ENCODE measurements at places on chromosomes 16 and 17. TPM values are rescaled to one million over a fixed set of nuclear protein-coding genes. Genes with fewer than 3 reads are reported as not detected.

DNA sequence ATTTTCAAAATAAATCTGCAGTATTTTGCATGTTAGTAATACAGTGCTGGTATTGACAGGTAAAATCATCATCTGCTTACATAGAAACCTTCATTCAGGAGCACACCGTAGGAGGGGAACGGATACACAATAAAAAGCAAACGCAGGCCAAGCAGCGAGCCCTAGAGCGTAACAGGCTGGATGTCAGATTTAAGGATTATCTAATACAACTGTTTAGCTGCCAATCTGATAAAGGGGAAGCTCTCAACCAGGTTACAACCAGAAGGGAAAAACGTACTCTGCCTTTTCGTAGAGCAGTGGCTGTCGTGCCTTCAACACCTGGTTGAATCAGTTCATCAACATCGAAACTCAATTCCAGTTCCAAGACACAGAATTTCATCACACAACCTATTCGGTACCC lies 16.4 kb upstream of the CUEDC1 start:
- H3K4me1 ChIP-seq = peaks cover 6% of the 10 kb centered on the region
- H3K27ac ChIP-seq = no peak overlapping the region
- H3K4me3 ChIP-seq = no peak overlapping the region
- no peak for DNase-seq
- H3K27me3 ChIP-seq = no peaks in the 10 kb centered on the region

- H3K36me3 ChIP-seq = no peaks in the 10 kb centered on the region
- H3K27me3 ChIP-seq = peaks cover 49% of the 10 kb centered on the region
- H3K4me3 ChIP-seq = no peak overlapping the region
- no peak overlapping the region for H3K27ac ChIP-seq
These were observed 17.7 kb downstream of the HOXB1 start for GRCh38 chr17:48513097-48513496.

DNA sequence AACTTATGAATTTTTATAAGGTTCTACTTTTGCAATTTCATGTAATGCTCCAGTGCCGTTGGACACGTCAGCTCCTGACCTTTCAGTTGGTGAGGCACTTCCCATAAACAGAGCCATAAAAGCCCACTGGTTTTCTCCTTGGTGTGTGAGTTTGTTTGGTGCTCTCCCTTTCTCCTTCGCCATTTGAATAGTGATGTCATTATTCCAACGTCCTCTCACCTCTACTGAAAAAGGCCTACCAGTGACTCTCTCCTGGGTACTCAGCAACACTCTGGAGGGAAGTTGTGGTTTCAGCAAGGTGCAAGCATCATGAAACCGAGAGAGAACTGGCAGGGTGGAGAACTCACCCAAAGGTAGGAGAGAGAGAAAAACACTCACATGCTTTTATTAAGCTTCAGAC lies 29.6 kb upstream of the HNF1B start:
- no peak overlapping the region for H3K4me3 ChIP-seq
- no peaks in the 10 kb centered on the region for H3K4me1 ChIP-seq
- no peak overlapping the region for H3K27ac ChIP-seq
- DNase-seq = no peak

DNA sequence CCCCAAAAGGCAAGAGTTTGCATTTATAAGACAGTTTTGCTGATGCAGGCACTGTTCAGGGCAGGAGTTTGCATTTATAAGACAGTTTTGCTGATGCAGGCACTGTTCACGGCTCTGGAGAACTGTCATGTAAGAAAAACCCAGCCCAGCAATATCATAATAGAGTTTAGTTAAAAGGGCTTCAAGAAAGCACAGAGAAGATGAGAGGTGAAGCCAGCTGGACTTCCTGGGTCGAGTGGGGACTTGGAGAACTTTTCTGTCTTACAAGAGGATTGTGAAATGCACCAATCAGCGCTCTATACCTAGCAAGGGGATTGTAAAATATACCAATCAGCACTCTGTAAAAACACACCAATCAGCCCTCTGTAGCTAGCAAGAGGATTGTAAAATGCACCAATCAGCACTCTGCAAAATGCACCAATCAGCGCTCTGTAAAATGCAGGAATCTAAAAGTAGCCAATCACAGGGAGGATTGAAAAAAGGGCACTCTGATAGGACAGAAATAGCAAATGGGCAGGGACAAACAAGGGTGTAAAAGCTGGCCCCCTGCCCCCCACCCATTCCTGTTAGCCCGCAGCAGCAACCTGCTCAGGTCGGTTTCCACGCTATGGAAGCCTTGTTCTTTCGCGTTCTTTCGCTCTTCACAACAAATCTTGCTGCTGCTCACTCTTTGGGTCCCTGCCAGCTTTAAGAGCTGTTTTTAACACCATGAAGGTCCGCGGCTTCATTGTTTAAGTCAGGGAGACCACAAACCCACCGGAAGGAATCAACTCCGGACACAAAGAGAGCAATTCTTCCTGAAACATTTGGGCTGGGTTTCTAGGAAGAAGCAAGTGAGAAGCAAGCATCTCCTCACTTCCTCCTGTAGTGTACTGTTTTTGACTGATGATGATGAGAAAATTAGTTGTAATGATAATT lies 1.8 kb upstream of the CBX1 start:
- H3K27ac ChIP-seq = no peak overlapping the region
- DNase-seq = no peak
- peaks cover 11% of the 10 kb centered on the region for H3K4me1 ChIP-seq
- H3K27me3 ChIP-seq = no peaks in the 10 kb centered on the region

GRCh38 chr17:2138318-2138717 lies 83.4 kb downstream of the HIC1 start:
- peaks cover 8% of the 10 kb centered on the region for H3K4me1 ChIP-seq
- H3K36me3 ChIP-seq = no peaks in the 10 kb centered on the region
- H3K4me3 ChIP-seq = no peak overlapping the region
- H3K27me3 ChIP-seq = no peaks in the 10 kb centered on the region
- H3K27ac ChIP-seq = no peak overlapping the region

DNA sequence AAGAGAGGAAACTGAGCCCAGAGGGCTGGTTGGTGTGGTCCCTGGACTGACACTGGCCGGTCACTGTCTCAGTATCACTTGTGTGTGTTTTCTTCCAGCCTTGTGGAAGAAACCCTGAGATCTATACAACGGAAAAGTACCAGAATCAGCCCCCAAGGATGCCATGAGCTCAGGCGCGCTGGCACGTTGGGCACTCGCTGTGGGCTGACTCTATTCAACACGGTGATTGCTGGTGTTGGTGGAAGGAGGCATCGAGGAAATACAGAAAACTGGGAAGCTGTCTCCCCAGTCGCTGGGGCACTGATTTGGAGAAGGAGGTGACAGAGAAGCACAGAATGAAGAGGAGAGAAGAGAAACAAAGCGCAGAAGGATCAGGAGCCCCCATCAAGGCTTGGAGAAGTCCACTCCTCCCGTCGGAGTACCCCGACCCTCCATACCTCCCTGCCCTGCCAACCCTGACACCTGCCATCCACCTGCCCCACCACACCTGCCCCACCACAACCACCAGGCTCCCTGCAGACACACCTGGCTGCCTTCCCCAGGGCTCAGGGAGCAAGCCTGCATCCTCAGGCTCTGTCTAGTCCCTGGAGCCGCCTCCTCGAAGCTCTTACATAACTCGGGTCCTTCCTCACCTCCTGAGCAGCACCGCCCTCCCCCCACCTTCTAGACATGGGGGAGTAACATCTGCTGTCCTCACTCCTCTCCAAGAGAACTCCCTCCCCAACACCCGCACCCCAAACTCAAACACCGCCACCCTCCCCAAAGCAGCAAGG lies 66.5 kb downstream of the RBFOX3 start:
- H3K36me3 ChIP-seq = no peaks in the 10 kb centered on the region
- H3K27ac ChIP-seq = no peak overlapping the region
- no peak overlapping the region for H3K4me3 ChIP-seq
- DNase-seq = no peak
- H3K4me1 ChIP-seq = no peaks in the 10 kb centered on the region
- no peaks in the 10 kb centered on the region for H3K27me3 ChIP-seq

DNA sequence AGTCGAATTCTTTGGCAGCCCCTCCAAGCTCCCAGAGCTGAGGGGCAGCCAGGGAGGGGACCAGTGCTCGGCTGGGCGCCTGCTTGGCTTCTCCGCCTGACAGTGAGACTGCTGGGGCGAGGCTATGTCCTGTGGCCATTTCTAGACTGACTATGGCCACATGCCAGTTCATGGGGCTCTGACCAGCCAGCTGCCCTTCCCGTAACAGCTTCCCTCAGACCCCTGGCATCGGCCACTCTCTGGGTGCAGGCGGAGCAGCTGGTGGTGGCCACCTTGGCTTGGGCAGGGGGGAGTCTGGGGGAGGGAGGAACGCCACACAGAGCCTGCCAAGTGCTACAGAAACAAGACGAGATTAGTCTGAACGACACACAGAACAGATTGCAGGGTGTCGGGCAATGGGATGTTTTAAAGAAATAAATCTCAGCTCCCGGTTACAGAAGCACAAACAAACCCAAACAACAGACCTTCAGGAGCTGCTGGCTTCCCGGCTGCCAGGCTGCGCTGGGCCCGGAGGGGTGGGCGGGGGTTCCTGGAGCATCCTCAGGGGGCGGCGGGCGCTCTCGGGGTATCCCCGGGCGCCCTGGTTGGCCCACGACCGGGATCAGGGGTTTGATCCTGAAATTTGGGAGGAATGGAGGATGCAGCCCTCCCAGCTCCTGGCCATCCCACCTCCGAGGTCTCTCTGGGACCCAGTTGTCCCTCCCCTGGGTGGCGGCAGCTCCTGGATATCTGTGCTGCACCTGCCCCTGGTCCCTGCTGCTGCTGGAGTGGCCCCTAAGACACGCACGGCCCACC lies 34.5 kb downstream of the TBC1D16 start:
- no peak overlapping the region for H3K27ac ChIP-seq
- peaks cover 11% of the 10 kb centered on the region for H3K36me3 ChIP-seq
- DNase-seq = no peak

DNA sequence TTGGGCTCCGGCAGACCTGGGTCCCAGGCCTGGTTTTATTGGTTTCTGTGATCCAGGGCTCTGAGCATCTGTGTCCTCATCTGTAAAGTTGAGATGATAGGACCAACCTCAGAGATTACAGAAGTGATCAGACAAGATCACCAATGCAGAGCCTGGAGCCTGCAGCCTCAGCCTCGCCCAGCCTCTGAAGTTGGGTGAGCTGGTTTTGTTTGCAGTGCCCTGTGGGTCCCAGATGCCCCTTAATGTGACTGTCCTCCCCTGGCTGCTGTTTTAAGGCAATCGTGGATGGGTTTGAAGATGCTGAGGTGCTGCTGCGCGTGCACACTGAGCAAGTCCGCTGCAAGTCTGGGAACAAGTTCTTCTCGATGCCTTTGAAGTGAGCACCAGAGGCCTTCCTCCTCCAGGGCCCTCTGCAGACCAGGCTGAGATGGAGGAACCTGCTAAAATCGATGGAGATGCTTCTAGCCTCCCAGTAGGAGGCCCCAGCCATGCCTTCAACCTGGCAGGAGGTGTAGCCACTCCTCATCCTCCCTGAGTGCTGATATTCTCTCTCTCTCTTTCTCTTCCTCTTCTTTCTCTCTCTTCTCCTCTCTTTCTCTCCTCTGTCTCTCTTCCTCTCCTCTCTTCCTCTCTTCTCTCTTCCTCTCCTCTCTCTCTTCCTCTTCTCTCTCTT lies 5.6 kb upstream of the MMP15 start:
- peaks cover 13% of the 10 kb centered on the region for H3K4me1 ChIP-seq
- H3K4me3 ChIP-seq = no peak overlapping the region
- H3K27me3 ChIP-seq = no peaks in the 10 kb centered on the region
- no peaks in the 10 kb centered on the region for H3K36me3 ChIP-seq

DNA sequence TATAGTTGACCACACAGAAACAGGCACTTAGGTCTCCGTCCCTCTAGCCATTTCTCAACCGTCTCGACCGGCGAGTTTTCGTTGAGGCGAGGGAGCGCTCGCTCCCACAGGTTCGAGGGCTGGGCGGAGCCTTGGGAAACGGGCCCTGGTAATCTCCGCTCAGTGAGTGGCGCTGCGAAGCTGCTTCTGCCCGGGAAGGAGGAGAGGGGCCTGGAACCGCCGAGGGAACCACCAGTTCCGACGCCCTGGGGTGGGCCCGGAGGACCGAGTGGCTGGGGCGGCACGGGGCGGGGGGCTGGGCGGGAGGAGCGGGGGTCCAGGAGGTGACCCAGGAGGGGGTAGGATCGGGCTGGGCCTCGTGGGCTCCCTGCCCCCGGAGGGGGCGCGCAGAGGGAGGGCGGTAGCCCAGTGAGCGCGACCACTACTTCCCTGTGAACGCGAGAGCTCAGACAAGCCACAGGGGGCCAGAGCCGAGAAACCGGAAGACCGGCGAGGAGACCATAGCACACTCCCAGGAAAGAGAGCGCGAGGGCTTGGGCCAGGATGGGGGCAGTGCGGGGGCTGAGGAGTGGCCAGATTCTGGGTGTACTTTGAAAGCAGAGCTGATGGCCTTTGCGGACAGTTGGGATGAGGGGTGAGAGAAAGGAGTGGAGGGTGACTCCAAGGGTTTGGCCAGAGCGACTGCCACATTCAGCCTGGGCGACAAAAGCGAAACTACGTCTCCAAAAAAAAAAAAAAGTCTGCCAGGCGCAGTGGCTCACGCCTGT lies 29.9 kb upstream of the ARL4D start:
- H3K27ac ChIP-seq = peak overlapping the region; percentile 98
- H3K36me3 ChIP-seq = no peaks in the 10 kb centered on the region
- peak; percentile 77 for DNase-seq
- peak overlapping the region; percentile 36 for H3K4me3 ChIP-seq
- no peaks in the 10 kb centered on the region for H3K27me3 ChIP-seq

GRCh38 chr17:11807606-11808005 lies 189.7 kb downstream of the ZNF18 start:
- H3K27ac ChIP-seq = no peak overlapping the region
- H3K4me3 ChIP-seq = no peak overlapping the region
- no peak for DNase-seq
- no peaks in the 10 kb centered on the region for H3K27me3 ChIP-seq
- H3K4me1 ChIP-seq = no peaks in the 10 kb centered on the region
- H3K36me3 ChIP-seq = no peaks in the 10 kb centered on the region

DNA sequence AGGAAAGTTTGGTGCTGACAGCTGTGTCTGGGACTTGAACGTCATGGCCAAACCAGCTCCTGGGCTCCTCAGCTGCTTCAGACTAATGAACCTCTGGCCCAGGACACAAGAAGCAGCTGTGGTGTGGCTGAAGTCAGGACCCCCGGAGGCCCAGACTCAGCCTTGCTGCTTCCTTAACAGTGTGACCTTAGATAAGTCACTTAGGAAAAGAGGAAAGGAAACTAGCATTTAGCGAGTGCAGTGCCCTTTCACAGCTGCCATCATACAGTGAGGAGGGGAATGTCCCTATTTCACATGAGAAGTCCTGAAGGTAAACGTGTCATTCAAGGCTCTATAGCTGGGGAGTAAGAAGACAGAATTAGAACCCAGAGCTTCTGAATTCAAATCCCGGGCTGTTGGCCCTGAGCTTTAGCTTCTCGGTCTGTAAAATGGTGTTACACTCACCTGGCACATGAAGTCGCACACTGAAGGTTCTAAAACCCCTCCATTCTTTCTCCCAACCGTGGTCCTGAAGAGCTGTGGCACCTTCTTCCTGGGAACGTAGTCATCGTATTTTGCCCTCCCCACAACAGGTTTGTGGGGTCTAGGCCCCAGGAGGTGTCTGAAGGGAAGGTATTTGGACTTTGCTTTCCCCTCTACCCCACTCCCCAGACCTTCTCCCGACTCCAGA lies 910 bp upstream of the RAMP2 start:
- H3K4me3 ChIP-seq = no peak overlapping the region
- no peaks in the 10 kb centered on the region for H3K36me3 ChIP-seq

The BRIP1 gene
- 1.8 TPM for polyA plus RNA-seq

The GUCY2D gene
- not detected for polyA plus RNA-seq

The NOG gene
- 0.63 TPM for polyA plus RNA-seq

The CACNG4 gene
- polyA plus RNA-seq = not detected

The WSB1 gene
- 750 TPM for polyA plus RNA-seq

The CRYM gene
- not detected for polyA plus RNA-seq

The KRT17 gene
- 0.83 TPM for polyA plus RNA-seq

Data from endothelial cell of umbilical vein (primary cell).